ENCODE measurements at places on chromosomes 12 and 14.

DNA sequence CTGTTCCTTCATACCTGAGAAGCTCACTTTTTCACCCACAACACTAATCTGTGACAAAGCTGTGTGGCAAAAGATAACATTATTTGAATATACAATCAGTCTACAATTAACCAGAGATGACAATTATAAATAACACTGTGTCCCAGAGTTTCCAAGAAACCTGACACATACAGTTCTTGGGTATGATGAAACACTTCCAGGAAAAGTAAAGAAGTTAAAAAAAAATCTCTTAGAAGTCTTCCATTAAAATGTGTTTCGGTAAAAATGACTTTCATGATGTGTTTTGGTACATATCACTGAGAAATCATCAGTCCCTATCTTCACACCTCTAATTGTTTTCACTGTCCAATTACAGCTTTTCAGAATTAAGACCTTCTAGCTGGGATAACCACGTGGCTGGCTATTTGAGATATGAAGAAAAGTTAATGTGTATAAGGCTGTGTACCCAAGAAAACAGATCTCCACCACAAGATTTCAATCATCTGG is 390.2 kb downstream of the SOX5 start:
- no peak for DNase-seq

DNA sequence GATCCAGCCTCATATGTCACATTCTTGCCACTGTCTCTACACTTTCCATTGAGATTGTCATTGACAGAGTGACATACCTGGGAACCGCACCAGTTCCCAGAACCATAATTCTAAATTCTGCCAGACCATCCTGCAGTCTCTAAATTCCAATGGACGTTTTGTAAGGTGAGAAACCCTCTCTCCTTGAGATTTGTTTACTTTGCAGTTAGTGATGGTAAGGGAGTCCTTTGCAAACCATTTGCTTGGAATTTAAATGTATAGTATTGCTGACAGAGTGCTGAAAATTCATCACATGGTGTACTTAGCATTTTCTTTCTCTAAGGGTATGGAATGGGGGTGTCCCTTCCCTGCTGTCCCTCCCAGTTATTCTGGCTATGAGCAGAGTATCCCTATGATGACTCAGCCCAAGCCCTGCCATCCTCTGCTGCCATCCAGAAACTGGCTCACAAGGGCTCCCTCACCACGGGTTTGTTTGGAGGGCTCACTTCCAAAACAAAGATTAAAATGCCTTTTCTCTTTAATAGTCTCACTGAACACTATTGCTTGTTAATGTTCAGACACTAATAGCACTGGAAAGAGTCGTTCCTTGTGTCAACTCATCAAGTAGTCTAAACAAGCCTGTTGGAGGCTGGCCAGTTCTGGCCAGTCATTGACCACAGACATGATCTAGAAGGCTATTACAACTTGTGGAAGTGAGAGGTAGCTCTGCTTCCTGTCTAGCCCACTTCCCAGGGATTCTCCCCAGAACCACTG is 129.0 kb upstream of the HMGA2 start:
- no peak for DNase-seq

DNA sequence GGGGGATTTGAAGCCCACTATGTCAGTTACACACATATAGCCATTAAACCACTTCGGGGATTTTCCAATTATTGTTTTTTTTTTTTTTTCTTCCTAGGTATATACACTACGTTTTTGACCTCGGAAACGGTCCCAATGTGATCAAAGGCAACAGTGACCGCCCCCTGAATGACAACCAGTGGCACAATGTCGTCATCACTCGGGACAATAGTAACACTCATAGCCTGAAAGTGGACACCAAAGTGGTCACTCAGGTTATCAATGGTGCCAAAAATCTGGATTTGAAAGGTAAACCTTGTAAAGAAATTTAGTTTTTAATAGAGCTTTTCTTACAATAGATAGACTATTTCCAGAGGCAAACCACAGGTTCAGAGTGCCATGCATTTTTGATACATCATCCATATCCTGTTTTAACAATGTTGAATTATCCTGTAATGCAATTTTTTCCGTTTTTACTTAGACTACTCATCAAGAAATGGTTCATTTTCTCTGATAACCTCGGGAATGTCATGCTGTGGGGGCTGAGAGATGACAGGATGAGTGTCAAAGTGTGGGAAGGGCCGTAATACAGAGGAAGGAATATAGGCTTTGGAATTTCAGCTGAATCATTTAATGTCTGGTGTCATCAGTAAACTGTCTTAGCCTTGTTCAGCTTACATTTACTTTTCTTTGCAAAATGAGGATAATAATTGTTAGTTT is 797.1 kb downstream of the NRXN3 start:
- DNase-seq = no peak

GRCh38 chr14:57987596-57988300 is 121.9 kb upstream of the SLC35F4 start:
- no peak for DNase-seq

DNA sequence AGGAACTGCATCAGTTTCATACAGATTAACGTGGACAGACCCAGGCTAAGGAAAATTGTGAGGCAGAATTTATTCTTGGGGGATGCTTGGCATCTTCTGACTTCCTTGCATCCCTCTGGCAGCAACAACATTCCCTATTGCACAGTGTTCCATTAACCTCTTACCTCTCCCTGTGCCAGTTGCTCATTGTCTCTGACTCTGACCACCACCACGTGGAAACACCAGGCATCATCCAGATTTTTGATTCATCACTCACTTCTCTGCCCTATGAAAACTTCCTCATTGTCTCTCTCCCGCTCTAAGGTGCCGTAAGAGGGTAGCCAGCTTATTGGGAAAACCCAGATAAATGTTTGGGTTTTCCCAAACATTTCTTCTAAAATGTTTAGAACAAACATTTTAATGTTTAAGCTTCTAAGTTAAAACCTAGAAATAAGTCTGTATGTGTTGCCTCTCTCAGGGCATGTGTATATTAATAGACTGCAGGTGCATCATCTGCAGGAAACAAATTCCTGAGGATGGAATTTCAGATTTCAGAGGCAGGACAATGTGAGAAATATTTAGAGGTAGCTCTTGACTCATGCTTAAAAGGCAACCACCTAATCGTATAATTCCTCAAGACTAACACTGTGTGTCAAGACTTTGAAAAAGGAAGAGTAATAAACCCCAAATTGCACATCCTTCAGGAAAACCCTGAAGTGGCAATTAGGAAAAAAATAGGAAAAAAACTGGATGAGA is 64.5 kb upstream of the SLC35F4 start:
- DNase-seq = no peak

DNA sequence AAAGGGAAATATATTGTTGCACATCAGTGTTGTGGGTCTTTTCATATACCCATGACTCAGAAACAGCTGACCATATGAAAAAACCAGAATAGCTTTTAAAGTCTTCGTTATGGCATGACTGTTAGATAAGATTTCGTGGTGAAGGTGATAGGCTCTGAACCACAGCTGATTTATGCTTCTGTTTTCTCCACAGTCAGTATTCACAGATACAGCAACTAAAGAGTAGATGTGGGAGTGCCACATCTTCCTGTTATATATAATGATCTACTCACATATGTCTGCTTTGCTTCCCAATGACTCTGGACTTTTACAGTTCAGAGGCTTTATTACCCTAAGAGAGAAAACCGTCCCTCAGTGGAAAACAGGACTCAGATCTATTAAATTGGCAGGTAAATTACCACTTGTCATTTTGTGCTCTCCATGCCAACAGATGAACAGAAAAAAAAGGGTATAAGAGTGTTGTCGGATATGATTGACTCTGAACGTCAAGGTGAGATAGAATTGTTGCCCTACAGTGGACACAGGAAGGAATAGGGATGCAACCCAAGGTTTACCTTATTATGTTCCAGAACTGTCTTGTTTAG is 1037.1 kb downstream of the GALC start:
- no peak for DNase-seq

GRCh38 chr12:28652239-28652638 is 462.0 kb downstream of the CCDC91 start:
- no peak for DNase-seq

DNA sequence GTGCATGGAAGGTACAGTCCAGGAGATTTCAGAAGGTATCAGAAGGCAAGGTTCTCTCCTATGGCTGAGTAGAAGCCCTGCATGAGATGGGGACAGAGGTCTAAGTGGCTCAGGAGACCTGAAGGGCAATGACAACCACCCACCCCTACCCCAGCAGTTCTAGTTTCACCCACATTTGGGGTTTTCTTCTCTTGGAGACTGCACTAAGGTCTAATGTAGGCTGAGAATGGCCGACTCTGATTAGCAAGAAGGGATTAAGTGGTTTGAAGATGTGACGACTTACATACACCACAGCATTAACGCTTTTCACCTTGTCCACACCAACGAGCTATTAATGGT is 71.7 kb upstream of the SOX5 start:
- DNase-seq = no peak

- DNase-seq = no peak
Observed at GRCh38 chr12:16261944-16262475, 15.5 kb downstream of the SLC15A5 start.

DNA sequence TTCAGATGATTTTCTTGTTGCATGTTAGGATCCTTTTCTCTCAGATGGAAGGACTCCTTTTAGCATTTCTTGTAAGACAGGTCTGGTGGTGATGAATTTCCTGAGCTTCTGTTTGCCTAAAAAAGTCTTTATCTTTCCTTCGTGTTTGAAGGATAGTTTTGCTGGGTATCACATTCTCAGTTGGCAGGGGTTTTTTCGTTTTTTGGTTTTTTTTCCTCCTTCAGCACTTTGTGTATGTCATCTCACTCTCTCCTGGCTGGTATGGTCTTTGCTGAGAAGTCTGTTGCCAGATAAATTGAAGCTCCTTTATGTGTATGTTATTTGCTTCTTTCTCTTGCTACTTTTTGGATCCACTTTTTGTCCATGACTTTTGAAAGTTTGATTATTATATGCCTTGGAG is 15.6 kb upstream of the TXNRD1 start:
- no peak for DNase-seq

DNA sequence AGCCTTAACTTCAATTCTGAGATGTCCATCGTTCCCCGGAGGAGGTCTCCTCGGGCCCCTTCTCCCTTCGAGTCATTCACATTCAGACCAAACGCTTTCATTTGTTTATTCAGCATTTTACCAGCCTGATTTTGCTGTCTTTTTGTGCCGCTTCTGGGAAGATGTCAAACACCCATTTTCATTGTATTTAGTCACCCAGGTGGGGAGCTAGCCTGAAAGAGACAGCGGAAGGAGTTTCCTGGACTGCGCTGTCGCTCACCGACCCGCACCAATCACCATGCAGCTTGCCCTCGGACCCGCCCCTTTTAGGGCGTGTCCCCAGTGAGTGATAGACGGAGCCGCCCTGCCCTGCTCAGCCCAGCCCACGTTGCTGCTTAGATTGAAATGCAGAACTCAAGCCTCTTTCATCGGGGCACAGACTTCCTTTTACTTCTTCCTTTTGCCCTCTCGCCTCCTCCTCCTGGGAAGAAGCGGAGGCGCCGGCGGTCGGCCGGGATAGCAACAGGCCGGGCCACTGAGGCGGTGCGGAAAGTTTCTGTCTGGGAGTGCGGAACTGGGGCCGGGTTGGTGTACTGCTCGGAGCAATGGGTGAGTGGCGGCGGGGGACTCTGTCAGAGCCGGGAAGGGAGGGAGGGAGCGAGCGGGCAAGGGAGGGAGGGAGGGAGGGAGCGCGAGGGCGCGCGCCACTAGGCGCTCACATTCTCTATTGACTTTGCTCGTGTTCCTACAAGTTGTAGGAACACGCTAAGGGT is at the start of gene PAX9:
TSS of gene PAX9 (plus strand) at position 355 of the 752 bp plus-strand sequence. CDS start at position 585, 230 bp downstream.
- DNase-seq = peak; percentile 55

GRCh38 chr12:92601176-92601575 is 101.6 kb upstream of the PLEKHG7 start:
- DNase-seq = no peak

DNA sequence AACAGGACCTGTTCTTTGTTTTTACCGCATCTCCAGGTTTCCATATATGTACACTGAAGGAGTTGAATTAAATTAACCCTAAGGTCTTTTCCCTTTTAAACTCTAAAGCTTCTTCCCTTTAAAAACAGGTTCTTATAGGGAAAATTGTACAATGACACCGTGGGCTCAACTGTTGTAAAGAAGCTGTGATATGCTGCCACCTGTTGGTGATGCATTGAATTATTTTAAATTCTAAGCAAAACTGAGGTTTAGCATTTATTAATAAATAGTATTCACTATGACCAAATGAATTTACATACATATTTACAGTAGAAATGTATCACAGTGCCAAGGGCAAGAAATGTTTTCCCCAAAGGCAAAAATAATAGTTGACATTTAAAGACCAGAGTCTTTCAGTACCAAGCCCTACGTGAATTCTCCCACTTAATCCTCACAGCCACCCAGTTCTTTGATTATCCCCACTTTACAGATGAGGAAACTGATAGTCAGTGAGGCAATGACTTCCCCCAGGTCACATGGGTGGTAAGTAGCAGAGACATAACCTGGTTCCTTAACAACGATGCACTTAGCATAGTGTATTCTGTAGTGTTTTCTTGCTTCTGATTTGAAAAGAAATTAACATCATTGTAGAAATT is 35.7 kb upstream of the TMEM263 start:
- no peak for DNase-seq

DNA sequence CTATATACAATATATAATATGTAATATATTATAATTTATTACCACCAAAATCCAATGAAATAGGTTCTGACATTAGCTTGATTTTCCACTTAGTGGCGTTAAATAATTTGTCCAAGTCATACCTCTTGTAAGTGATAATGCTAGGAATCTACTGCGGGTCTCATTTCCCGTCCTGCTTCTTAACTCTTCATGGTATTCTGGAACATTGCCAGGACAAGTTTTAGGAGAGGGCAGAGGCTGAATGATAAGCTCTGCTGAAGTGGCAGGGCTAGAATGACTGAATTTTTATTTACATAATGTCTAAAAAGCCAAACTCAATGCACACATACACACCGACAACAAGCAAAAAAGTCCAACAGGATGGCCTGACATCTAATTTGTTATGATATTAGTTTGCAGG is 70.4 kb upstream of the PTPRQ start:
- DNase-seq = no peak
